Mammary epithelial cell (primary cell): ENCODE measurements at places on chromosomes 2 and 18.

- no peak for DNase-seq
Measured at GRCh38 chr2:86625096-86625495, 1.4 kb upstream of the RNF103 start.

GRCh38 chr18:36326771-36327170 is 29.3 kb downstream of the FHOD3 start:
- no peak for DNase-seq

GRCh38 chr2:133651861-133652260 is 83.6 kb upstream of the NCKAP5 start:
- peak; percentile 39 for DNase-seq

- DNase-seq: no peak
Measured at GRCh38 chr2:182503886-182504285, 77.0 kb upstream of the PDE1A start.

DNA sequence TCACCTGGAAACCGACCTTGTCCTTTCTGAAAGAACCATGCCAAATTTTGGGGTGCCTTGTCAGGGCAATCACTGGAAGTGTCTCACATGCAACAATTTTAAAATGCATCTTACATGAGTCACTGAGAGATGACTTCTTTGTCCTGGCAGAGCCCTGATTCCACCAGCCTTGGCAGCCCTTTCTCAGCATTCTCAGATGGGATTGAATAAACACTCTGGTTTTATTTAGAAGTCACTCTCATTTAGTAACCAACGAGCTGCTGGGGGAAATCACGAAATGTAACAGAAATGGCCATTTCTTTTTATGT is 3.8 kb upstream of the ATP8B1 start:
- DNase-seq: peak; percentile 66

- no peak for DNase-seq
Measured at GRCh38 chr2:165470361-165470760, 863 bp downstream of the CSRNP3 start.

DNA sequence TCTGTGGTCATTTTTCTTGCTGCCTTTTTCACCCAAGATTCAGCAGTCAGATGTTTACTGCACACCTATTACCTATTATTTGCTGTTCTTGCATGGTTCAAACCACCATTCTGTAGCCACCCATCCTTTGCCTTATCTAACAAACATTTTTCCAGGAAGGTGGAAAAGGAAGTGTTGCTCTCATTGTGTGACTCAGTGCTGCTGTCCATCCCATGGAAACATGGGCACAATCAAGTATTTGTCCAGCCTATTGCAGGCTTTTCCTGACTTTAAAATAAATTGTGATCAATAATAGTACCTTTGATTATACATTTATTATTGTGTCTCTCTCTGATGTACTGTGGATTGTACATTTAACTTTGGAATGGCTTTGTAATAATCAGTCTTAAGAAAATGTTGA is 53.2 kb downstream of the USP14 start:
- no peak for DNase-seq

DNA sequence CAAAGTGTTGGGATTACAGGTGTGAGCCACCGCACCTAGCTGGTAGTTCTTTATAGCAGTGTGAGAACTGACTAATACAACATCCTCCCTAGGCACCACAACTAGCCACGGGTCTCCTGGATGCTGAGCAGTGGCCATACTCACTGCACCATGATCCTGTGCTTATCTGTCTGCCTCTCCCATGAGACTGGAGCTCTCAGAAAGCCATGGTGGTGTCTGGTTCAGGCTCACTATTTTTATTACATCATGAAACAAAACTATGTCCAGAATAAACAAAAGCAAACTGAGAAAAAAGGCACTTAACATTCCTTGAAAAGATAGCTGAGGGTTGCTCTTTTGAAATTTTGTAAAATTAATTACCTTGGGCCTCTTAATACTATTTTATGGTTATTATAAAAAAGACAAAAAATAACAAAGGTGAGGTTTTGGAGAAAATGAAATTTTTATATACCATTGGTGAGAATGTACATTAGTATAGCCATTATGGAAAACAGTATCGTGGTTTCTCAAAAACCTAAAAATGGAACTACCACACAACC is 90.7 kb upstream of the TFCP2L1 start:
- no peak for DNase-seq

- DNase-seq: no peak
Measured at GRCh38 chr2:101463911-101464641, 10.8 kb downstream of the RFX8 start.

DNA sequence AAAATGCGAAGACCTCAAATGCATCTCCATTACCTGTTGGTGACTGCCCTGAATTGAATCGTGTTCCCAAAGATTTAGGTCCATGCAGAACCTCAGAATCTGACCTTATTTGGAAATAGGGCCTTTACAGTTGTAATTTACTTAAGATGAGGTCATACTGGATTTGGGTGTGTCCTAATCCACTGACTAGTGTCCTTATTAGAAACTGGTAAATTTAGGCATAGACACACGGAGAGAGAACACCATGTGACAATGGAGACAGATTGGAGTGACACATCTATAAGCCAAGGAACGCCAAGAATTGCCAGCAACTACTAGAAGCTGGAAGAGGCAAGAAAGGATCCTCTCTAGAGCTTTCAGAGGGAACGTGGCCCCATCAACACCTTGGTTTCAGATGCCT is 203.1 kb downstream of the SMAD2 start:
- DNase-seq: no peak

DNA sequence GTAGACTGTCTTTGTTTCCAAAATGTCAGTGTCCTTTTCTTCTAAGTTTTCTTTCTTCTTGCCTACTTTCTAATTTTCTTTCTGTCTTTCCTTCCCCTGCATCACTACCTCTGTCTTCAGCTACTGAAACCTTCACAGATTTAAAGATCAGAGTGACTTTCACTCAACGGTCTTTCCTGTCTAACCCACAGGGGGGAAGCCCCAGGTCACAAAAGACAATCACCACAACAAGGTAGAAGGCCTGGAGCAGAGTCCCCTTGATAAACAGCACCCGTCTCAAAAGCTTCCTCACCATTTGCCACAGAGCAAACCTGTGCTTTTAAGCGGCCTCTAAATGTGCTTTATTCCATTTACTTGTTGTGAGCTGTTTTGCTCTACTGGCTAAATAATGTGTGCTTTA is 665.4 kb downstream of the BCL11A start:
- DNase-seq: no peak

- DNase-seq: no peak
Measured at GRCh38 chr2:223046470-223047040, 5.4 kb upstream of the KCNE4 start.

- no peak for DNase-seq
Measured at GRCh38 chr2:121873864-121874263, 118.4 kb downstream of the TSN start.

- no peak for DNase-seq
Measured at GRCh38 chr2:161141033-161141432, 19.2 kb upstream of the TANK start.

- no peak for DNase-seq
Measured at GRCh38 chr2:208671886-208672680, 265.5 kb downstream of the PTH2R start.

DNA sequence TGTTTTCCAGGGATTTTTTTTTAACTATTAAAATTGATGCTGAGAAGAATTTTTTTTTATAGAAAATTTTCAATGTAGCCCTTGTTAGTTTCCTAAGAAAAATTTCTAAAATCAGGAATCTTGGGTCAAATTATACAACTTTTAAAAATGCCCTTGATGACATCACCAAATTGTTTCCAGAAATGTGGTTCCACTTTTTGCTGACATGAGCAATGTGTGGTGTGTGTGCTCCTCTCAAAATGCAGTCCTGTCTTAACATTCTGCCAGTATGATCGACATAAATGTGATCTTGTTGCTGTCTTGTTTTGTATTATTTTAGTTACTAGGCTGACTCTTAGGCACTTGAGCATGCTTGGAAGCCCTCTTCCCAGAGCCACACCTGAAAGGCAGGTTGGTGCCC is 89.7 kb upstream of the ST6GAL2 start:
- no peak for DNase-seq

DNA sequence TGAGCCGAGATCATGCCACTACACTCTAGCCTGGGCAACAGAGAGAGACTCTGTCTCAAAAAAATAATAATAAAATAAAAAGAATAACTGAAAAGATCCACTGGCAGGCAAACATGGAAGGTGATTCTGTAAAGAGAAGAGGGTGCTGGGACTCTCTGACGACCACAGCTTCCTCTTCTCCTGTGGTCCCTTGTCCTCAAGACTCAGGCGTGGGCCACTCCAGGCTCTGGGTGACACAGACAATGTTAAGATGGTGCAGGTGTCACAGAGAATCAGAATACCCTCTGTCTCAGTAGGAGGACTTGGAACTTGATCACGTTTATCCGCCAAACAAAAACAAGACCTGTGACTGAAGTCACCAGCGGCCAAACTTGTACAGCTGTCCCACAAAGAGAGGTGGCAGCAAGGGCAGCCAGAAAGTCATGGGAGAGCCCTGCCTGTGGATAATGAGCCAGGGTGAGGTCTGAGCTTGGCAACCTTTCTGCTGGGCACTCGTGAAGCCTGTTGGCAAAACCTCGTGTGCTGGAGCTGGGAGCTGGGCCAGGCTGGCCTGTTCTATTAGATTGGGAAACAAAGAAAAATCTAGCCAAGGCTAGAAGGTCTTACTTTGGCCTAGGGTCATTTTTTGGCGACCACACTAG is 76.4 kb upstream of the ITGA6 start:
- DNase-seq: no peak

- DNase-seq: peak; percentile 59
Measured at GRCh38 chr2:133287709-133288108, 280.6 kb downstream of the NCKAP5 start.

- no peak for DNase-seq
Measured at GRCh38 chr2:105683011-105683492, 61.7 kb upstream of the NCK2 start.

DNA sequence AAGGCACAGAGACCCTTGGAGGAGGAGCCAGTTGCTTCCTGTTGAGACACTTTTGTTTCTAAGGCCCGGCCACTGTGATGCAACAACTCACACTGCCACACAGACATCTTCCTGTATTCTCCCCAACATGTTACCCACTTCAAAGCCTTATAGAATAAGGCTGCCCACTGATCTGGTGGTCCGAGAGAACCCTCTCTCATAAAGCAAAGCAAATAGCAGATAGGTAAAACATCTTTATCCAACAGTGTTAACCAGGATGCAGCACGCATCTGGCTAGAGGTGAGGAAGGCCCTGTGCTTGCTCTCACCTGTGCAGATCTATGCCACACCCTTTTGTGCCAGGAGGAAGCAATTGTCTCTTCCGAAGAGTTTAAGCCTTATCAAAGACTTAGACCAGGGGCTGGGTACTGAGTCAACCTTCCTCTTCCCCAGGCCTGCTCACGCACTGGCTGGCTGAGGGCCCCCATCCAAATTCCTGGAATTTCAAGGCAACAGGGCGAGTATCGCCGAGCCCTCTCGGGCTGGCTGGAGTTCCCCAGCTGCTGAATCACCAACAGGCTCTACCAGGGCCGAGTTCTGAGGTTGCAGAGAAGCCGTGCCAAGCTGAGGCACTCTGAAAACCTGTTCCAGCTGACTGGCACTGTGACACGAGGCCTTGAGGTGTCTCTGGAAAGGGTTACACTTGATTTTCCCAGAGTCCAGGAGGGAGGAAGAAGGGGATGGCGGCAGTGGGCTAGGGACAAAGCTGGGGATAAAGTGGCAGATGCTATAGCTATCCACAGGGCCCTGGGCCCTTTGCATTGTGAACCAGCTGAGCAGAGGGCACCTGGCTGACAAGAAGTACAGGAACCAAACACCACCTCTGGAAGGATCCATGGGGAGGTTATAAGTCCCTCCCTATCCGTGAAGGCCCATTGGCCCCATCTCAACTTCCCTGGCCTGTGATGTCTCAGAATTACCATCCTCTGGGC is 29.3 kb downstream of the TGFA start:
- DNase-seq: peak; percentile 99

DNA sequence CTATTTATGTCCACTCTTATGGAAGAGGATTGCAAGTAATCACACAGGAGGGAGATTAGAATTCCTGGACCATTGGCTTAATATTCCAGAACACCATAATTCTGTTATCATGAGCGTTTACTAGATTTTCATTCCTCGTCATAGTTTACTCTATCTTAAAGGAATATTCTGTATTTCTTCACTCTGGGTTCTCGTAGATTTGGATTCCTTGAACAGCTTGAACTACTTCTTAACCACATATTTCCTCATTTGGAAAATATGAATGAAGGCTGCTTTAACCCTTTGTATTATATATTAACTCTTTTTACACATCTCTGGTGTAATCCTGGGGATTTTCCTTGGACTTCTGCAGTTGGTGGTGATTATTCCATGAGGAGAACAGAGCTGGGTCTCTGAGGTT is 46.3 kb upstream of the CCBE1 start:
- DNase-seq: no peak

DNA sequence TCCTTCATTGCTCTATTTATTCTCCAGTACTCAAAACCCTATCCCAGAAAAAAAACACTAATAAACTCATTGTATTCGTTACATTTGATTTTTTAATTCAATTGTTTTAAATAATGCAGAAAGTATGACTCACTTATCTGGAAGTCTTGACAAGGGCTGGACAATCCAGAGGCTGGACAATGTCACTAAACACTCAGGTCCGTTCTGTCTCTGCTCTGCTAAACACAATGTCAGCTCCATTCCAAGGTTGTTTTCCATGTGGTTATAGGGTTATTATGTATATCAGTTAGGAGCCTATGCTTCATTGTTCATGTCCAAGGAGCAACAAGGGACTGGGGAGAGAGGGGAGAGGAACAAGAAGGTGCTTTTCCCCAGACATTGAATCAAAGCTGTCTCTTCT is 125.5 kb downstream of the IRS1 start:
- no peak for DNase-seq

DNA sequence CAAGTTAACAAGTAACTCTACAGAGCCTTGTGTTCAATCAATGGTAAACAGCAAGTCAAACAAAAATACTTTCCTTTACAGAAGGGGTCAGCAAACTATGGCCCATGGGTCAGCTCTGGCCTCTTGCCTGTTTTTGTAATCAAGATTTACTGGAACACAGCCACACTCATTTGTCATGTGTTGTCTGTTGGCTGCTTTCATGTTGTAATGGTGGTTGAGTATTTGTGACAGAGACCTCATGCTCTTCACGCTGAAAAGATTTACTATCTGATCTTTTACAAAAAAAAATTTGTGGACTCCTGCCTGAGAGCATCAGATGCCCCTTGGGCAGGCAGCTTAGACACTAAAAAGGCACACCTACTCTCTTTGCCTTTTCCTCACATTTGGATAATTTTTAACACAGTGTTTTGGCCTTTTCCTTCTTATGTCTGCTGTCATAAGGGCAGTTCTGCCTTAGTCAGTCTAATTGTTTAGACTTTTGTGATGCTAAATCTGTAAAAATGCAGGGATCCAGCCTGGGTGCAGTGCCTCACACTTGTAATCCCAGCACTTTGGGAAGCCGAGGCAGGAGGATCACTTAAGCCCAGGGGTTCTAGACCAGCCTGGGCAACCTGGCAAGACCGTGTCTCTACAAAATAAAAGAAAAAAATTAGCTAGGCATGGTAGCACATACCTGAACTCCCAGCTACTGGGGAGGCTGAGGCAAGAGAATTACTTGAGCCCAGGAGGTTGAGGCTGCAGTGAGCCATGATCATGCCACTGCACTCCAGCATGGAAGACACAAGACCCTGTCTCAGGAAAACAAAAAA is 18.3 kb downstream of the IL1B start:
- no peak for DNase-seq

GRCh38 chr2:28592481-28592880 is 96.6 kb downstream of the PLB1 start:
- no peak for DNase-seq

GRCh38 chr2:190462611-190463010 is 54.5 kb downstream of the MFSD6 start:
- DNase-seq: no peak
